ENCODE measurements at places on chromosomes 11 and 22. TPM values are rescaled to one million over a fixed set of nuclear protein-coding genes. Genes with fewer than 3 reads are reported as not detected.

DNA sequence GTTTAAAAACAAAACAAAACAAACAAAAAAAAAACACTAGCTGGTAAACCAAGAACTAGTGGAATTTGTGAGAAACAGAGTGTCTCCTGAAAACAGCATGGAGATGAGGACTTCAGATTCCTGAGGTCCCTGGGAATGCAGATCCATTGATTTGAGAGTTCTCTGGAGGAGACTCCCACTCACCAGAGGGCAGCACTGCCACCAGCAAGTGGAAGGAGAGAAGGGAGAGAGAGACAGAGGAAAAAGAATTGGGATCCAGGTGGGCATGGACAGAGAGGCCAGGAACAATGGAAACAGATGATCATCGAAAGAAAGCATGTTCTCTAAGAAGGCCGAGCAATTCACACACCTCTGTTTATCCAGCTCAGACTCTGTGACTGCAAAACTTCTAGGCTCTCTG, 31.8 kb downstream of the ETS1 start:
- H3K27me3 ChIP-seq, result no peaks in the 10 kb centered on the region
- DNase-seq, result no peak
- peaks cover 56% of the 10 kb centered on the region for H3K4me1 ChIP-seq
- H3K27ac ChIP-seq, result no peak overlapping the region
- no peaks in the 10 kb centered on the region for H3K36me3 ChIP-seq

The BDNF gene
- not detected for polyA plus RNA-seq

- peak overlapping the region; percentile 86 for H3K27ac ChIP-seq
- H3K36me3 ChIP-seq, result peaks cover 36% of the 10 kb centered on the region
- no peak for DNase-seq
- no peaks in the 10 kb centered on the region for H3K27me3 ChIP-seq
- peaks cover 75% of the 10 kb centered on the region for H3K4me1 ChIP-seq
- H3K4me3 ChIP-seq, result peak overlapping the region; percentile 93
Measured at GRCh38 chr22:37243402-37244113, 511 bp downstream of the RAC2 start.

GRCh38 chr11:73323464-73323863, 15.4 kb downstream of the ARHGEF17 start:
- H3K4me1 ChIP-seq, result peaks cover 25% of the 10 kb centered on the region
- H3K36me3 ChIP-seq, result no peaks in the 10 kb centered on the region
- H3K4me3 ChIP-seq, result no peak overlapping the region
- no peak overlapping the region for H3K27ac ChIP-seq
- no peaks in the 10 kb centered on the region for H3K27me3 ChIP-seq

- H3K36me3 ChIP-seq, result no peaks in the 10 kb centered on the region
- no peaks in the 10 kb centered on the region for H3K27me3 ChIP-seq
- no peak overlapping the region for H3K27ac ChIP-seq
- no peak overlapping the region for H3K4me3 ChIP-seq
- peaks cover 45% of the 10 kb centered on the region for H3K4me1 ChIP-seq
- DNase-seq, result no peak
Measured at GRCh38 chr22:48101704-48102103, 1339.3 kb downstream of the TBC1D22A start.

- H3K4me1 ChIP-seq, result peaks cover 38% of the 10 kb centered on the region
- H3K36me3 ChIP-seq, result no peaks in the 10 kb centered on the region
- no peak overlapping the region for H3K27ac ChIP-seq
- no peak overlapping the region for H3K4me3 ChIP-seq
- peak; percentile 26 for DNase-seq
Measured at GRCh38 chr11:33387996-33388395, 130.8 kb downstream of the HIPK3 start.

DNA sequence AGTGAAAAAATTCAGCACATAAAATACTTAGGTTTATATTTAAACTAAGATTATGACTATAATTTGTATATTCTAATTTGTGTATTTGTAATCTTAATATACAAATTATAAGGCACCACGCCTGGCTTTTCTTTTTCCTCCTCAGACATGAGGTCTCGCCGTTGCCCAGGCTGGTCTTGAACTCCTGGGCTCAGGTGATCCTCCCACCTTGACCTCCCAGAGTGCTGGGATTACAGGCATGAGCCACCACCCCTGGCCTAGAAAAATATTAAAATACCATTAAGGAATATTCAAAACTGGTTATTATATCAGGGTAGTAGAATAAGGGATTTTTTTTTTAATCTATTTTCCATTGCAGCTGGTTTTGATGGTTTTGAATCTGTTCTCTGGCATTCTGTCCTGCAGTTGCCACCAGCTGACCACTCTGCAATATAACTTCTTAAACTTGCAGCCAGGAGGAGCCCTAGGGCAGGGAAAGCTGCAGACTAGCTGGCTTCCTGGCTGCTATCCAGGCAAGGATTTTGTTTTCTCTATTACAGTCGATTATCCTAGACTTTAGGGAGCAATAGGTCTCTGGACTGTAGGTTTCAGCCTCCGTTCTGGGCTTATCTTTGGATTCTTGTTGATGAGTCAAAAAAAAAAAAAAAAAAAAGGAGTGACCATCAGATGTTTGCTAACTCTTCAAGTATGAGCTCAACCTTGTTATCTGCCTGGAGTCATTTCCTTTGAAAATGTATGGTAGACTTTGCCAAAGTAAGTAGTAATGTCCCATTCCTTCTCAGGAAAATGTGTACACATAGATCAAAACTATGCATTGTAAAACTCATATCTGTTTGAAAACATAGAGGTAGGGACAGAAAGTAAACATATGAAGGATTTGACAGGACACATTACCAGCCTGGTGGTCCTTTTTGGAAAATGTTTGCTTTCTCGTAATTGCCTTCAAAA, 13.2 kb downstream of the POLA2 start:
- no peak overlapping the region for H3K4me3 ChIP-seq
- H3K36me3 ChIP-seq, result peaks cover 4% of the 10 kb centered on the region
- H3K4me1 ChIP-seq, result no peaks in the 10 kb centered on the region
- H3K27ac ChIP-seq, result no peak overlapping the region
- H3K27me3 ChIP-seq, result no peaks in the 10 kb centered on the region
- DNase-seq, result peak; percentile 57

GRCh38 chr11:2889362-2890273, 4.0 kb upstream of the CDKN1C start:
- no peak overlapping the region for H3K4me3 ChIP-seq
- no peak overlapping the region for H3K27ac ChIP-seq
- peaks cover 19% of the 10 kb centered on the region for H3K4me1 ChIP-seq
- H3K36me3 ChIP-seq, result no peaks in the 10 kb centered on the region

- H3K27ac ChIP-seq, result no peak overlapping the region
- peaks cover 63% of the 10 kb centered on the region for H3K36me3 ChIP-seq
- H3K4me1 ChIP-seq, result no peaks in the 10 kb centered on the region
- no peak overlapping the region for H3K4me3 ChIP-seq
Measured at GRCh38 chr22:39430576-39431150, 26.1 kb upstream of the MGAT3 start.

The NCAPD3 gene
- polyA plus RNA-seq, result 12.9 TPM

- no peak for DNase-seq
- no peak overlapping the region for H3K27ac ChIP-seq
- H3K36me3 ChIP-seq, result no peaks in the 10 kb centered on the region
- no peaks in the 10 kb centered on the region for H3K4me1 ChIP-seq
Measured at GRCh38 chr11:92390783-92391182, 166.2 kb downstream of the FAT3 start.

GRCh38 chr22:18023509-18024275, 669 bp downstream of the MICAL3 start:
- peaks cover 13% of the 10 kb centered on the region for H3K4me1 ChIP-seq
- H3K27me3 ChIP-seq, result no peaks in the 10 kb centered on the region
- no peaks in the 10 kb centered on the region for H3K36me3 ChIP-seq
- peak; percentile 68 for DNase-seq
- no peak overlapping the region for H3K27ac ChIP-seq

The PKDREJ gene
- not detected for polyA plus RNA-seq

DNA sequence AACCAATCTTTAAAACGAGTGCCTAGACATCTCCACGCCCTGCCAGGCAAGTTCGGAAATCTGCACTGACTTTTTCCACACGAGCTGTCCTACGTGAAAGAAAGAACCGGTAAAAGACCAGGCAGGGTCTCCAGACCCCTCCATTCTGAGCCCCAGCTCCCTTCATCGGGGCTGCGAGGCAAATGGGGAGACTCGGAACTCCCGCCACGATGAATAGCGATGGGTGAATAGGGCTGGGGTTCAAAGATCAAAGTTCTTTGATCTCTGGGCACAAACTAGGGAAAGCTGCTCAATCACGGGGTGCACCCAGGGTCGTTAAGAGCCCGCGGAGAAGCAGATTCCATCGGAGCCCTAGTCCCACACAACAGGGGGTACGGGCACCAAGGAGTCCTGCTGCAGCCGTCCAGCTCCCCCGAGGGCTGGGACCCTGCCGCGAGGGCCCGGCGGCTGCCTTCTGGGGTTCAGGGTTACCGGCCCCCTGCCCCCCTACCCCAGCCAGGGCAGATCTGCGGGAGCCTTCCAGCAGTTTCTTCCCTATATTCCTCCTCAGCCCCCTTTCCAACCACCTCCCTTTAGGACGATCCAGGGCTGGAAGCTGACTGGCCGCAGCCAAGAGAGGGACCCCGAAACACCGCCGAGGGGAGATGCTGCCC, 1.1 kb downstream of the LRP4 start:
- peak overlapping the region; percentile 14 for H3K4me3 ChIP-seq
- peaks cover 31% of the 10 kb centered on the region for H3K4me1 ChIP-seq
- H3K27me3 ChIP-seq, result no peaks in the 10 kb centered on the region
- H3K36me3 ChIP-seq, result no peaks in the 10 kb centered on the region
- H3K27ac ChIP-seq, result no peak overlapping the region

- no peak overlapping the region for H3K4me3 ChIP-seq
- peaks cover 4% of the 10 kb centered on the region for H3K36me3 ChIP-seq
- H3K4me1 ChIP-seq, result peaks cover 17% of the 10 kb centered on the region
- no peak for DNase-seq
Measured at GRCh38 chr11:46553814-46554212, 40.0 kb downstream of the AMBRA1 start.

- peak overlapping the region; percentile 90 for H3K4me3 ChIP-seq
- peaks cover 5% of the 10 kb centered on the region for H3K36me3 ChIP-seq
- H3K27me3 ChIP-seq, result no peaks in the 10 kb centered on the region
- peaks cover 9% of the 10 kb centered on the region for H3K4me1 ChIP-seq
- DNase-seq, result no peak
- H3K27ac ChIP-seq, result no peak overlapping the region
Measured at GRCh38 chr11:111765320-111765983, 737 bp downstream of the PPP2R1B start.

GRCh38 chr11:71311176-71311925, 59.0 kb upstream of the SHANK2 start:
- DNase-seq, result no peak
- H3K4me1 ChIP-seq, result no peaks in the 10 kb centered on the region
- no peak overlapping the region for H3K4me3 ChIP-seq
- no peaks in the 10 kb centered on the region for H3K27me3 ChIP-seq
- H3K27ac ChIP-seq, result no peak overlapping the region

DNA sequence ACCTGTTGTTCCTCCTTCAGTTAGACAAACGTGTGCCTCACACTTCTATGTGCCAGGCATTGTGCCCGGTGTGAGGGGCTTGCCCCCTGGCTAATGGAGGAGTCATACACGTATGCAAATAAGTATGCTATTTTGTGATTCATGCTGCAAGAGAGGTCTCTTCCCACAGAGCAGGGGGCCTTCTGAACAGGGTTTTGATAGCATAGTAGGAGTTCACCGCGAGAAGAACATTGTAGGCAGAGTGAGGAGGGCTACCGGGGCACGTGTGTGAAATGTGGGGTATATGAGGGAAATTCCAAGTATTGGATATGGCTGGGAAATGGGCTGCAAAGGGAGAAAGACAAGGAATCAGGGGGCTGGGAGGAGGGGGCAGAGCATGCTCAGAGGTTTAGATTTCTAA, 84.5 kb downstream of the NECTIN1 start:
- no peaks in the 10 kb centered on the region for H3K4me1 ChIP-seq
- H3K4me3 ChIP-seq, result no peak overlapping the region
- no peaks in the 10 kb centered on the region for H3K27me3 ChIP-seq
- H3K27ac ChIP-seq, result no peak overlapping the region

GRCh38 chr22:49004484-49005399, 822.9 kb downstream of the BRD1 start:
- no peak overlapping the region for H3K4me3 ChIP-seq
- no peak for DNase-seq
- no peaks in the 10 kb centered on the region for H3K27me3 ChIP-seq
- no peaks in the 10 kb centered on the region for H3K4me1 ChIP-seq
- H3K27ac ChIP-seq, result no peak overlapping the region

- no peak overlapping the region for H3K27ac ChIP-seq
- no peak overlapping the region for H3K4me3 ChIP-seq
- H3K27me3 ChIP-seq, result peaks cover 4% of the 10 kb centered on the region
- H3K4me1 ChIP-seq, result peaks cover 33% of the 10 kb centered on the region
Measured at GRCh38 chr11:63564784-63565350, 1.7 kb upstream of the PLAAT2 start.

DNA sequence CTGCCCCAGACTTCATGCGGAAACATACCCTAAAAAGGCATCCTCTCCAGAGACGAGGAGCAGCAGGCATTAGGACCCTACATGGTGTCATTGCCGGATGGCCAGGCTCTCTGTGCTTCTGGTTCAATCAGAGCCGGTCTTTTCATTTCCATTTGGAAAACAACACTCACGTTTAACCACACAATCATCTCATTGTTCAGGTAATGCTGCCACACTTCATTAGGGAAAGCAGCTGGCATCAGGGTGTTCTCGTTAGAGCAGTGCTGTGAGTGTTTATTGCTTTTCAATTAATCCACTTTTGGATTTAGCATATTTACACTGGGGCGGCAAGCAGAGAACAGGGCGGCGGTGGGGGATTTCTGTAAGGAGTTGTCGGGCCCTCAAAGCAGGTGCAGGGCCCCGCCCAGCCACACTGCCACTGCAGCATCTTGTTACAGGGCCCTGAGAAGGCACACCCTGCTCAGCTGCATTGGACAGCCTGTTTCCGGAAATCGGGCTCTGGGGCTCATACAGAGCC, 338.6 kb downstream of the SHANK2 start:
- H3K36me3 ChIP-seq, result no peaks in the 10 kb centered on the region
- no peak overlapping the region for H3K27ac ChIP-seq
- no peak for DNase-seq

DNA sequence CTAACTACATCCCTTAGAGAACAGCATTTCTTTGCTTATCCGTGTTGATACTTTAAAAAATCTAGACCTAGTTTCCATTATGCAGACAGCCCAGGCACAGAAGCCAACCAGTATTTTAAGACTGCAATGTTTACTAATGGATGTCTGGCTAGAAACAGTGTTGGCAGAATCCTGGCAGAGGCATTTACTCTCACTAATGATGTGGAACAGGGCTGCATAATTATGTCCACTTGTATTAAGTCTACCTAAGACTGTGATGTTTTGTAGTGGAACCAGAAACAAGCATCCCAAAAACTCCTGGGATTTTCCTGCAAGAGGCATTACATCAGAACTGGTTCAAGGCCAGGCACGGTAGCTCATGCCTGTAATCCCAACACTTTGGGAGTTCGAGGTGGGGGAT, 50.2 kb upstream of the PICALM start:
- DNase-seq, result no peak
- H3K4me1 ChIP-seq, result peaks cover 7% of the 10 kb centered on the region
- no peak overlapping the region for H3K27ac ChIP-seq
- H3K4me3 ChIP-seq, result no peak overlapping the region
- H3K36me3 ChIP-seq, result no peaks in the 10 kb centered on the region

The C1QTNF4 gene
- 1.6 TPM for polyA plus RNA-seq

The CLMP gene
- polyA plus RNA-seq, result 0.01 TPM

The ANO5 gene
- polyA plus RNA-seq, result not detected

GRCh38 chr11:69598147-69598546, 42.8 kb upstream of the CCND1 start:
- H3K4me3 ChIP-seq, result no peak overlapping the region
- no peaks in the 10 kb centered on the region for H3K4me1 ChIP-seq
- H3K27me3 ChIP-seq, result no peaks in the 10 kb centered on the region
- no peaks in the 10 kb centered on the region for H3K36me3 ChIP-seq
- no peak for DNase-seq
- H3K27ac ChIP-seq, result no peak overlapping the region

The ACTN3 gene
- polyA plus RNA-seq, result 0.22 TPM

The OR51I1 gene
- 0.31 TPM for polyA plus RNA-seq

The VSIG2 gene
- polyA plus RNA-seq, result not detected

The PLAAT3 gene
- 3.1 TPM for polyA plus RNA-seq

All from B cell (primary cell).